ENCODE measurements at places on chromosomes 6 and 20.

DNA sequence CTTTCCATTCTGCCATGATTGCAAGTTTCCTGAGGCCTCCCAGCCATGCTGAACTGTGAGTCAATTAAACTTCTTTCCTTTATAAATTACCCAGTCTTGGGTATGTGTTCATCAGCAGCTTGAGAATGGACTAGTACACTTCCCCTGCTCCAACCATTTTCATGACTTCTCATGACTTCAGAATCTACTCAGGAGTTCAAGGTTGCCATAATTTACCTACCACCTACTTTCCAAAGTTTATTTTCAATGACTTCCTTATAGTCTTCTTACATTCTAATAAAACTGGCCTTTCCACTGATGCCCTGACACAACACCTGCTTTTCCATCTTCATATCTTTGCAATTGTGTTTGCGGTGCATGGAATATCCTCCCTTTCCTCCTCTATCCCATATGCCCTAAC lies 31.2 kb upstream of the PKIB start:
- no peak for DNase-seq

DNA sequence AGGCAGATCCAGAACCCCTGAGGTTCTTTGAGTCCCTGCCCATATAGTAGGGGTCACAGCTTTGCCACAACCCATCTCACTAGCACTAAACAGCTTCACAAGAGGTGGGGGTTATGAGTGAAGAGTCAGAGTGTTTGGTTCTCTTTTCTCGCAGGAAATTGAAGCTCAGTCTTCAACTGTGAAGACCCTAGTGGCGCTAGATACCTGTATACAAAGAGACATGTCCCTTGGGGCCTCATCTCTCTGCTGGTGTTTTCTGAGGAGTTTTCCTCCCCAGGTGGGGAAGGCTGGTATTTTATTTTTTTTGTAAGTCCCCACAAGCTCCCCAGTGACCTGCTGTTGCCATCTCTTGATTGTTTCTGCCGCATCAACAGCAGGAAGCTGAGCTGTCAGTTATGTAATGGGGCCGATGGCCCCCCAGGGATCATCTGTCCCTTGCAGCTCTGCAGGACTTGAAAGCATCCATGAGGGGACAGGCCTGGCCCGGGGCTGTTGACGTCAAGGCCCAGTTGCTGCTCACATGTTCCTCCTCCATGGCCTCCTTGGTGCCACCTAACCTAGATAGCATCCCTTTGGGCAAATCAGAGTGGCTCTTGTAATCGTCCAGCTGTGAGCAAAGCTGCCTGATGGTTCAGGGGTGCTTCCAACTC lies 23.1 kb downstream of the STK35 start:
- DNase-seq: no peak

DNA sequence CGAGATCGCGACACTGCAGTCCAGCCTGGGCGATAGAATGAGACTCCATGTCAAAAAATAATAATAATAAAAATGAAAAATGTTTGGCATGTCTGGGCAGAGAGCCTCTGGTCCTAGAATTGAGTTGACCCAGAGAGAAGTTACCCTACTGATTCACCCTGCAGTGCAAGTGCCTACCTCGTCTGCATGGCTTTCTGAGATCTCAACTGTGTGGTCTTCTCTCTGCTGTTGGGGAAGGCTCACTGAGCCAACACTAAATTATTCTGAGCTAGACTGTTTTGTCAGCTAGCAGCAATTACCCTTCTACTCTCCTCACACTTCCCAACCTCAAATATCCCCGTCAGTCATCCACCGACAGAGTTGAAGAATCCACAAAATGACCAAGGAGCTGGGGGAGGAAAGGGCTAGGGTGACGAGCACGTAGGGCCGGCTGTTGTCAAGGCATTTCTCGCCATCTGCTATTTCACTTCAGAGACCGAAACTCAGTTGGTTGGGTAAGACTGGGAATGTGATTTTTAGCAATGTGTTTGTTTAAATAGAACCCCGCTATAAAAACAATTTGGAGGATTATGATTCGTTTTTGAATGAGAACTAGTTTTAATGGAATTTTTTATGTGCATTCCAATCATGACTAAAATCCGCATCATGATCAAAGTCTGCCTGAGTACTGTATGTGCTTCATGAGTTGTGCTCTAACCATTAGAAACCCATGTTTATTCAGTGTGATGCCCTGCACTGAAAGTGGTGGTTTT lies 9.4 kb downstream of the MAS1 start:
- DNase-seq: peak; percentile 93

GRCh38 chr6:13287104-13287503 lies 41.2 kb downstream of the TBC1D7 start:
- no peak for DNase-seq

- no peak for DNase-seq
These were observed 150.2 kb downstream of the TBC1D7 start for GRCh38 chr6:13178107-13178506.

- DNase-seq: no peak
These were observed 122.8 kb downstream of the TASP1 start for GRCh38 chr20:13515796-13516558.

- DNase-seq: no peak
These were observed 21.9 kb upstream of the PLN start for GRCh38 chr6:118525913-118526780.

DNA sequence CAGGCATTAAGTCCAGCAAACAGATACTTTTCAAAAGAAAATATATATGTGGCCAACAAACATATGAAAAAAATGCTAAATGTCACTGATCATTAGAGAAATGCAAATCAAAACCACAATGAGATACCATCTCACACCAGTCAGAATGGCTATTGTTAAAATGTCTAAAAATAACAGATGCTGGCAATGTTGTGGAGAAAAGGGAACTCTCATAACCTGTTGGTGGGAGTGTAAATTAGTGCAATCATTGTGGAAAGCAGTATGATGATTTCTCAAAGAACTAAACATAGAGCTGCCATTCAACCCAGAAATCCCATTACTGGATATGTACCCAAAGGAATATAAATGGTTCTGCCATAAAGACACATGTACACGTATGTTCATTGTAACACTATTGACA lies 20.6 kb downstream of the KCNQ5 start:
- DNase-seq: no peak
